Posterior cingulate gyrus (tissue), 11 donors: ENCODE measurements at places on chromosomes 1 and 21.

DNA sequence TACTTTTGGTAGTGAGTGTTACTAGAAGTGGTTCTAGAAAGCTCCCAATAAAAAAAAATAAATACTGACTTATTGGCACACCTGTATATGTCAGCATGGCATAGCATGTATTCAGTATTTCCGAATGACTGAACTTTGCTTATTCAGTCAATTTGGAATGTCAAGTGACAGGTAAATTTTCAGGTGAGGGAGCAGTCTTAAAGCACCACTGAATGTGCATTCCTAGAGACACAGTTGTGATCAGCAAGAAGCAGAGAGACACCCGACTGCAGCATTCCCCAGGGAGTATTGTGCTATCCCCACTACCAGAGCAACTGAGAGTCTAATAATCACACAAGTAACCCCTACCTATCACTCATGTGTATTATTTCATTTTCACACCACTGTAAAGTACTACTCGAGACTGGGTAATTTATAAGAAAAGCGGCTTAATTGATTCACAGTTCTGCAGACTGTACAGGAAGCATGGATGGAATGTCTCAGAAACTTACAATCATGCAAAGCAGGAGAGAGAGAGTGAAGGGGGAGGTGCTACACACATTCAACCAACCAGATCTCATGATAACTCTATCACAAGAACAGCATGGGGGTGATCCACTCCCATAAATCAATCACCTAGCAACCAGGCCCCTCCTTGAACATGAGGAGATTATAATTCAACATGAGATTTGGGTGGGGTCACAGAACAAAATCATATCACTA, 201.5 kb downstream of the TBX15 start:
- DNase-seq, result no peak

DNA sequence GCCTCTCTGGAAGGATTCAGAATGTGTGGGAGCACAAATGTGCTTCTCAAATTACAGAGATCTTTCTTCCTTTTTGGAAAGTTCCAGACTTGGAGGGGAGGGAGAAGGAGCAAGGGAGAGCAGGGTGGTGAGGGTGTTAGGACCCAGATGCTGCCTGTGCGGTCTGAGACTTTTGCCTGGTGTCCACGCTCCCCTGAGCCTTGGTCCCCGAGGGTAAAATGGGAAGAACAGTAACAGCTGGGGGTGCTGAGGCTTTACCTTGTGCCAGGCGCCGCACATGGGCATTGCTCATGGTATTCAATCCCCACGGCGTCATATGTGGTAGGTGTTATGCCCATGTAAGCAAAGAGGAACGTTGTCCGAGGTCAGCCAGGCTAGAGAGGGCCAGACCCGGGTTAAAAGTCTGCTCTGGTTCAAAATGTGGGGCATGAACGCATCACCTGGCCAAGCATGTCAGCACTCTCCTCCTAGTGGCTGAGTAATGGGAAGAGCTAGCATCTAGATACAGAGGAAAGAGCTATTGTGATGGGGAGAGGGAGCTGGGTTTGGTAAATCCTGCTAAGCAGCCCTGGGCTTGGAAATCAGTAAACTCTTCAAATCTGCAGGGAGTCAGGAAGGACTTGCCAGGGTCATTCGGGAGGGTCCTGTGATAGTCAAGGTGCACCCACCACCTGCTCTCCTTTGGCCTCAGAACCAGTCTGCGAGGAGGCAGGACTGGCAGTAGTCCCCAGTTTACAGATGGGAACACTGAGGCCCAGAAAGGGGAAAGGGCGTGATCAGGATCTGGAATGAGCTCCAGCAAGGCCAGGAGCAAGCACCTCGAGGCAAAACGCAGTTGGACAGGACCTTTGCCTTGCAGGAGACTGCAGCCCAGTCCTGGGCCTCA, 4.5 kb upstream of the RUNX3 start:
- no peak for DNase-seq

GRCh38 chr1:89667691-89668090, 34.8 kb downstream of the LRRC8C start:
- no peak for DNase-seq

- no peak for DNase-seq
These were observed 111.7 kb upstream of the KCNJ6 start for GRCh38 chr21:38027901-38028498.

DNA sequence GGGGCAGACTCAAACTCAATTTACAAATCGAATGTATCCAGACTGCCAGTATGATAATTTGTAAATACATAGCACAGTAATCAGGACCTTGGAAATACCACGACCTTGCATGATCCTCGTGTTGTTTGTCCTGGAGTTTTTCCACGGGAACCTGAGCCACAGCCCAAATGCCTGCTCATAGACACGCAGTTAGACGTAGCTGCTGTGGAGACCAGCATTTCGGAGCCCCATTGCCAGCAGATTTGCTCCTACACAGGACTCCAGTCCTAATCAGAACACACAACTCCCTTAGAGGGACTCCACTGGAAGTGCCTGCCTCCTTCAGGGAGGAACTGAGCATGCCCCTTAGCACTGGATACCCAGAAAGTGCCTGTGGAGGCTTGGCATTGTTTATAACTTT, 163.2 kb downstream of the GALNT2 start:
- DNase-seq, result no peak

- no peak for DNase-seq
These were observed 248.0 kb downstream of the RHOU start for GRCh38 chr1:228983231-228983660.

DNA sequence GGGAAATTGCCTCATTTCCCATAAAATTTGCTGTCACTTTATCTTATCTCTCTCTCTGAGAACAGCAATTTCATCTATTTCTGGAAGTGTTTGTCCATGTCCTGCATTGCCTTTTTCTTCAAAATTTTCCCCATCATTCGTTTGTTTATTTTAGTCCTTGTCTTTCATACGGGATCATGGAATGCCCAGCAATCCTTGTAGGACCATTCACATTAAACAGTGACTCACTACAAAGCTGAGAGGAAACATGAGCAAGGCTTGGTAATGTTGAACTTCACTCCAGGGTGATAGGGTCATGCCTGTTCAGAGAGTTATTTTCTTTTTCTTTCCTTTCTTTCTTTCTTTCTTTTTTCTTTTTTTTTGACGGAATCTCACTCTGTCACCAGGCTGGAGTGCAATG, 32.2 kb upstream of the HNRNPU start:
- no peak for DNase-seq

GRCh38 chr1:39866767-39867166, 16.5 kb downstream of the TRIT1 start:
- no peak for DNase-seq

DNA sequence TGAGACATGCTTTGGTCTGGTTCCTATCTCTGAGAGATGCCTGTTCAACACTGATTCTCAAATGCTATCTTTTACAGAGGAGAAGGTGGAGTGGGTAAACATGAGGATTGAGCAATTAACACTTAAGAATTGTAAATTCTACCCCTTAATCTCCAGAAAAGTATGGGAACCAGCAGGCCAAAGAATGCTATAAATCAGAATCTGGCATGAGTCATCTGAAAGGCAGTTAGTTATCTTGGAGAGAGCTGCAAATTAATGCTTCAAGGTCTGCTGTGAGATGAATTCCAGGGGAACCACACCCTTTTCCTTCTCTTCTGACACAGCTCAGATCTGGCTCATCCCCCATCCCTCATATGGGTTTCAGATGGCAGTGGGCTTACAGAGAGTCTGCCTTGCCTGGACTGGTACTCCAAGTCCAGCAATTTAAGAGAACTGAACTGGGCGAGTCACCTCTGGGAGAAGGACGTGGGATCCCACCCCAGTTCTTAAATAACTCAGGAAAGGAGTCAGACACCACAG, 5.2 kb downstream of the S100A10 start:
- no peak for DNase-seq

DNA sequence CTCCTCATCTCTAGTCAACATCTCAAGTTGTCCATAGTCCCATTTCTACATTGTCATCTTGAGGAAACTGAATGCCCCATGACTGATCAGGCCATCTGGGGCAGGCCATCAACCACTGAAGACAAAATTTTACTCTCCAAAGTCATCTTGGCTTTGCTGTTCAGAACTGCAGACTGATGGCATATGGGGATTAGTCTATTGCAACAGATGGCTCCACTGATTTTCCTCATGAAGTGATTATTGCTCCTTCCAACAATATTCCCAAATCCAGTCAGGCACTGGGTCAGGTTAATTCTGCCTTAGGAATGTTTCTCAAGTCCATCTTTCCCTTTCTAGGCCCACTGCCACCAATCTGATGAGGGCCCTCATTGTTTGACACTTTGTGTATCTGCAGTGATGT, 101.7 kb downstream of the ESRRG start:
- no peak for DNase-seq

DNA sequence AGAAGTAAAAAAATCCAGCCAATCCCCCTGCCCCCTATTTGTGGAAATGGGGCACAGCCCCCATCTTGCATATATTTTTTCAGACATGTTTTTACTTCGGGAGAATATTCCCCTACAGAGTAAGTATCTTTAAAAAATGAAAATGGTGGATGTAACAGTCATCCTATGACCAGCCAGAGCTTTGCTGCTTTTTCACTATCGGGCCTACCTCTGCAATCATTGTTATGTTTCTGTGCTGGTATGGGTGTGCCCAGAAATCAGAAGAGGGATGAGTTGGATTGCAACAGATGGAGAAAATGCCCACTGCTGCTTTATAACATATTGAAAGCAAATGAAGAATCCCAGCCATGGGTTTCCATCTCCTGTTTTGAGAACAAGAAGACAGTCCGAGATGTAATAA, 2.9 kb downstream of the CD247 start:
- DNase-seq, result no peak

DNA sequence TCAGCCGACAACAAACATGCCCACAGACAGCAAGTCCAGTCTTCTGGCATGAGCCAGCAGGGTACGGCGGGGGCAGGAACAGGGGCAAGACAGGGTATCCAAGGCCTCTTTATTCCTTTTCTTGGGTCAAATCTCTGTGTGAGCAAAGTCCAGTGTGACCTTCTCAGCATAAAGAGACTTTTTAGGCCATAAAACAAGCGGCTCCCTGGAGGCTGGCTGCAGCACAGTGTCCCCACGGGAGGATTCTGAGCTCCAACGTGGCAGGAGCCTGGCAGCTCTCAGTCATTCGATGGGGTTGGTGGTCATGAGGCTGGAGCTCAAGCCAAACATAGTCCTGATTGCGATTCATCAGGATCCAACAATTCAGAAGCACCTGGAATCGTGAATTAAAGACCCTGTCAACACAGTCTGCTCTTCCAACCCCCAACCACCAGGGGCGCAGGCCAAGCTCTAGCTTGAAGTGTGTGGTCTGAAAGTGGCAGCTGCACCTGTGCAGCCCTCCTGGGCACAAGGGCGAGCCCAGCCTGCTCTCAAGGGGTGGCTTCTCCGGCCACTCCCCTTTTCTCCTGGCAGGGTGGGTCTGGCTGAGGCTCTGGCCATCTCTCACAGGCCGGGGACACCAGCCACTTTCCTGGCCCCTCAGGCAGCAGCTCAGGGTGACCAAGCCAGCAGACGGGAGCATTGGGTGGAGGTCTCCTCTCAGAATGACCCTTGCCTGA, 62.1 kb downstream of the SLC66A1 start:
- DNase-seq, result no peak

- DNase-seq, result no peak
These were observed 58.2 kb downstream of the FAF1 start for GRCh38 chr1:50901872-50902271.

- peak; percentile 79 for DNase-seq
These were observed 5.3 kb upstream of the SRP9 start for GRCh38 chr1:225772323-225772768.

DNA sequence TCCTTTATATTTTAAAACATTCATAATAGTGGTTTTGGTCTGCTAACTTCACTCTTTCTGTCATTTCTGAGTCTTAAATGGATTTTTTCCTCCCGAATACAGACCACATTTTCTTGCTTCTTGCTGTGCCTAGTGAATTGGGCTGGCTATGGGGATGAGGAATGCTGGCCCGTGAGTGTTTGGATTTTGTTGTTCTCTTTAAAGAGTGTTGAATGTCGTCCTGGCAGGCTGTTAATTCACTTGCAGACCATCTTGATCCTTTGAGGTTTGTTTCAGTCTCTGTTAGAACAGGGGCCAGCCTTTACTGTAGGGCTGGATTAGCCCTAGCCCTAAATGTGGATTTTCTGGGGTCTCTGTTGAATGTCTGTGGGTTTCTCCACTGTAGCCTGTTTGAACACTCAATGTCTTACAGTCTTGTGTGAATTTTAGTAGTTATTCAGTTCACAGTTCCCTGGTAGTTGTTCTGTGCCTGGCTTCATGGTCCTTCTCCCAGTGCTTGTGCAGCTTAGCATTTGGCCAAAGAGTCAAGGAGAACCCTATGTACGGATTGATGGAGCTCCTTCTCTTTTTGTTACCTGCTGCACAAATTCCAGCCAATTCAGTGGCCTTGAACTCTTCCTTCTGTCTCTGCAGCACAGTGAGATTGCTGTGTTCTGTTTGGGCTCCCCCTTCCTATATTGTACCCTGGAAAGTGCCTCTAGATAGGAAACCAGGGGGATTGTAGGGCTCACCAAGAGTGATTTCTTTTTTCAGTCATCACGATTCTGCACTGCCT, 95.7 kb downstream of the DYRK1A start:
- DNase-seq, result no peak

DNA sequence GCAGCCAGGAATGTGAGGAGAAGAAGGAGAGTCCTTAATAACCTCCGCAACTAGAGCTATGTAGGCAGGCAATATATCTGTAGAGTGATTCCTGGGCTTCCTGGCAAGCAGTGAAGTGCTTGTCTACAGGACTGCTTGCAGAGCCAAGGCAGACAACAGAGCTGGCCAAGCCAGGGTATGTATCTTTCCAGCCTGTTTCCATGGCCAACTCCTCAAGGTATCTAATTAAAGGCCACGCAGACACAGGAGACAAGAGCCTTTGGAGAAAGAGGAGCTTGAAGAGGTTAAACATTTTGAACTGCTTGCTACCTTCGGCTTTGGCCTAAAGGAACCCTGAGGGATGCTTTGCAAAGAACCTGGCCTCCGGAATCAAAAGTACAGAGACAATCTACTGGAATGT, 137.4 kb downstream of the PIGK start:
- peak; percentile 63 for DNase-seq

DNA sequence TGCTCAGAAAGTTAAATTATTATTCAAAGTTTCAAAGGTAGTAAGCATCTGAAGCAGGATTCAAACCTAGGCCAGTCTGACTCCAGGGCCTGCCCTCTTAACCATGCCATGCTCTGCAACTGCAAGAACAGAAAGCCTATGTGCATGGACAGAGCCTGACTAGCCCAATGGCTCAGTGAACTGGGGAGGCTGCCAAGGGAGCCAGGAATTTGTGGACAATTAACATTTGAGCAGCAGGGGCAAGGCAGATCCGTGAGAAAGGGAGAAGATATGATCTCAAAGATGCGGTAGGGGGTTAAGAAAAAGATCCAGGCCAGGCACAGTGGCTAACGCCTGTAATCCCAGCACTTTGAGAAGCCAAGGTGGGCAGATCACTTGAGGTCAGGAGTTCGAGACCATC, 6.5 kb upstream of the ATP1A4 start:
- DNase-seq, result no peak

GRCh38 chr1:173431304-173432045, 45.7 kb upstream of the PRDX6 start:
- DNase-seq, result peak; percentile 61

- DNase-seq, result no peak
These were observed 83.8 kb upstream of the JAK1 start for GRCh38 chr1:65049941-65050713.

- DNase-seq, result no peak
These were observed 296.2 kb downstream of the NEGR1 start for GRCh38 chr1:71986160-71986559.

- DNase-seq, result no peak
These were observed 3.5 kb downstream of the POMGNT1 start for GRCh38 chr1:46194641-46195193.
